NCI-H146 (cell line): ENCODE measurements at places on chromosomes 3 and 15.

DNA sequence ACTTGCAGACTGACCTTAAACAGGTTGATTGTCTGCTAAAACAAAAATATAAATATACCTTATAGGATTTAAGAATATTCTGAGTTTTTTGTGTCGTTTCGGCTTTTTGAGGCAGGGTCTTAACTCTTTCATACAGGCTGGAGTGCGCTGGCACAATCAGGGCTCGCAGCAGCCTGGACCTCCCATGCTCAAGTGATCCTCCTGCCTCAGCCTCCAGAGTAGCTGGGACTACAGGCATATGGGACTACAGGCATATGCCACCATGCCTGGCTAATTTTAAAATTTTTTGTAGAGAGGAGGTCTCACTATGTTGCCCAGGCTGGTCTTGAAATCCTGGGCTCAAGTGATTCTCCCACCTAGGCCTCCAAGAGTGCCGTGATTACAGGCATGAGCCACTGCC is 113.9 kb downstream of the TCF12 start:
- DNase-seq: no peak

DNA sequence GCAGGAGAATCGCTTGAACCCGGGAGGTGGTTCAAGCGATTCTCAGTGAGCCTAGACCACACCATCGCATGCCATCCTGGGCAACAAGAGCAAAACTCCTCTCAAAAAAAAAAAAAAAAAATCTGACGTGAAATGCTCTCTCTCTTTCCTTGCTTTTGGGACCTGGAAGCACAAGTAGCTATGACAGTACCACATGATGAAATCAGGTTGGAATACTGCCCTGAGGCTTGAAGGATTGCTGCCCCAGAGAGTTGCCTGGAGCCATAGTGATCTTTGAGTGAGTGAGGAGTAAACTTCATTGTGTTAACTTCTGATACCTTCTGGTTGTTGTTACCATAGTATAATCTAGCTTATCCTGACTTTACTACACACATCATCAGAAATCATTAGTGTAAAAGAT is 23.3 kb downstream of the AKAP13 start:
- DNase-seq: no peak

DNA sequence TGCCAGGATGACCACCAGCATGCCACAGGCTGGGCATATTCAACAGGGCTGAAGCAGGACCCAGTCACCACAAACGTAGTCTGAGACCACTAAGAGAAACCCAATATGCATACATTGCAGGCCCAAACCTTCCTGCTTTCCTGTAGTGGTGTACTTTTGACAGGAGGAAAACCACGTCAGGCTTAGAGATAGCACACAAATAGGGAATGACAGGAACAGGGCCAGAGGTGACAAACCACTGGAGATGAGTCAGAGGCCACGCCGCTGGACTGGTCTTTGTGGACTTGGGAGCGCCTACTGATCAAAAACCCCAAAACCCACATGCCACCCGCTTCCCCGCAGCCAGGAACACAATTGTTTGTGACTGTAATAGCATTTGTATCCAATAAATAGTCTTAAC is 3.6 kb upstream of the EFCAB12 start:
- DNase-seq: no peak

DNA sequence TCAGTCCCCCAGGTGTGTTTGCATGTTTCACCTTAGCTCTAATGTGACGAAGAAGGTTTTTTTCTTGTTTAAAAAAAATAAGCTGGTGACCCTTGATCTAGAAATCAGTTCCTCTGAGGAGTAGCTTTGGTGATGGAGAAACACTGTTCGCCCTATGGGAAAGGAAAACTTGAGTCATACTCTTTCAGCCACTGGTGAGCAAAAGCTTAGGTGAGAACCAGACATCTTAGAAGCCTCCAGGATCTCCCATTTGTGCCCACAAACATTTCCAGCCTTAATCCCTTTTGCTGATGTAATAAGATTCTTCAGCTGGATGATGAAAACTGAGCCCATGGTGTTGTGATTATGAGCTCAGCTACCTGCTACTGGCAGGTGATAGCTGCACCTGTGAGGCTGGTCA is 37.8 kb downstream of the SLC27A2 start:
- peak; percentile 24 for DNase-seq

DNA sequence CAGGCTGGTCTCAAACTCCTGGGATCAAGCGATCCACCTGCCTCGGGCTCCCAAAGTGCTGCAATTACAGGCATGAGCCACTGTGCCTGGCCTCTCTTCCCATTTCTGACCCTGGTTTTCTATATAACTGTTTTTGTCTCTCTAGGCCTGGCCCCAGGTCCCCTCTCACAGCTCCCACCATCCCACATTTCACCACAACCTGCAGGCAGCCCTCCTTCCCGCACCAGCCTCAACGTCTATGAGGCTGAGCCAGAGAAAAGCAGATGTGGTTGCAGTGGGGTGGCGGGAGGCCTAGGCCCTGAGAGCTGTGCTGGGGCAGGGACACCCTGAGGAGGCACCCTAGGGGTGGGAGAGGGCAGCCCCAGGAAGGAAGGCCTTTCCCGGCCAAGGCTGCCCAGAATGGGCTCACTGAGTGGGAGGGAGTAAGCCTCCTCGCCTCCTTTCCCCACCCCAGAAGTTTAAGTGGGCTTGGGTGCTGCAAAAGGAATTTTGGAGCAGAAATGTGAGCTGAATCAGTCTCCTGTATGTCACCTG is 99.7 kb downstream of the LSM3 start:
- no peak for DNase-seq

- no peak for DNase-seq
These were observed 18.5 kb downstream of the PAK2 start for GRCh38 chr3:196757876-196758739.

DNA sequence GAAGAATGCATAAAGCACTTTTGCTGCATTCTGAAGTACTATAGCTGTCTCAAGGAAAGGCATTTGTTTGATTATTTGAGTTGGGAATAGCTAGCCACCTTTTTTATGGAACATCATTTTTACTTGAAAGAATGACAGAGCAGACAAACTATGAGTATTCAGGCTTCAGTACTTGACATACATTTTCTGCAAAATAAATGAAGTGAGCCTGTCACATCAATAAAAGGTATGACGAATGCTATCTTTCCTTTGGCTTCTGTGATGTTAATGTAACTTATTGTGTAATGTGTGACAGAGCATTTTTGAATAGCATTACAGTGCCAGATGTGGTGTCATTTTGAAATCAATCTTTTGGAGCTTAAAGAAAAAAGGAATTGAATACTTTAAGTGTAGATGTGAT is 440.3 kb upstream of the ONECUT1 start:
- DNase-seq: no peak
